ENCODE measurements at places on chromosomes 16 and 17.

DNA sequence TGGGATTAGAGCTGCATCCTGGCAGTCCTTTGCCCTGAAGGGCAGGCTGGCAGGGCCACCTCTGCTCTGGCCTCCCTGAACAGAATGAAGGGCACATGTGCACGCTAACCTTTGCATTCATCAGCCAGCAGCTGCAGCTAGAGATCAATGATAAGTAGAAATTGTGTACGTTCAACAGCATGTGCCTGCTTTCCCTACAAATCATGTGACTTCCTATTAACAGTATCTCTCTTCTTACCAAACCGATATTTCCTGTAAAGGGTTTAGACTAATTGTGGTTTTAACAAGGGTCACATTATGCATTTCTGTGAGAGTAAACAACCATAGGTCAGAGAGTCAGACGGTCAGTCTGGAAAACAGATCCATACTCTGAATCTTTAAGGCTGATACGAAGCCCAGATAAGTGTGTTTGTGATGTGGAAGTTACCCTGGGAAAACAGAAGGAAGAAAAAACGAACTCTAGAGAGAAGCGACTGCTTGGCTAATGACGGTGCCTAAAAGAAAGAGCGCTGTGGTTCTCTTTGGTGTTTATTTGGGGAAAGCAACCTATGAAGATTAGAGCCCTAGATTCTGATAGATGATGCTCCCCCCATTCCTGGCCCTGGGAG lies 219.4 kb downstream of the MAF start:
- DNase-seq = no peak

DNA sequence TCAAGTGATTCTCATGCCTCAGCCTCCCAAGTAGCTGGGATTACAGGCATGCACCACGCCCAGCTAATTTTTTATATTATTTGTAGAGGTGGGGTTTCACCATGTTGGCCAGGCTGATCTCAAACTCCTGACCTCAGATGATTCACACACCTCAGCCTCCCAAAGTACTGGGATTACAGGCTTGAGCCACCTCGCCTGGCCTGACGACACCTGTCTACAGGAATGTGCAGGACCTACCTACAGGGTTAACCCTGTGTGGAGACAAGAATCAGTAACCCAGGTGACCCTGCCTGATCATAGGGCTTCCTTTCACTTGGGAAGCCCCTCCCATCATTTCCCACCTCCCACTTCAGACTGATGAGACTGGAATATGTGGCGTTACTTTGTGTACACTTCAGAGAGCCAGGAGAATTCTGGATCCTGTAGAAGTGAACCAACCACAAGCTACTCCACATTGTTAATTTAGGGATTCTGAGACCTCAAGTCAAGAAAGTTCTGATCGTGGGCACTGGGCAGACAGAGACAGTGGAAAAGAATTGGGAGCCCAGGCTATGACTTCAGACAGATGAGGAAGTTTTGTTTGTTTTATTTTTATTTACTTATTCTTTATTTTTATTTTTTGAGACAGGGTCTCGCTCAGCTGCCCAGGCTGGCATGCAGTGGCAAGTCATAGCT lies 5.7 kb upstream of the MILR1 start:
- DNase-seq = no peak

DNA sequence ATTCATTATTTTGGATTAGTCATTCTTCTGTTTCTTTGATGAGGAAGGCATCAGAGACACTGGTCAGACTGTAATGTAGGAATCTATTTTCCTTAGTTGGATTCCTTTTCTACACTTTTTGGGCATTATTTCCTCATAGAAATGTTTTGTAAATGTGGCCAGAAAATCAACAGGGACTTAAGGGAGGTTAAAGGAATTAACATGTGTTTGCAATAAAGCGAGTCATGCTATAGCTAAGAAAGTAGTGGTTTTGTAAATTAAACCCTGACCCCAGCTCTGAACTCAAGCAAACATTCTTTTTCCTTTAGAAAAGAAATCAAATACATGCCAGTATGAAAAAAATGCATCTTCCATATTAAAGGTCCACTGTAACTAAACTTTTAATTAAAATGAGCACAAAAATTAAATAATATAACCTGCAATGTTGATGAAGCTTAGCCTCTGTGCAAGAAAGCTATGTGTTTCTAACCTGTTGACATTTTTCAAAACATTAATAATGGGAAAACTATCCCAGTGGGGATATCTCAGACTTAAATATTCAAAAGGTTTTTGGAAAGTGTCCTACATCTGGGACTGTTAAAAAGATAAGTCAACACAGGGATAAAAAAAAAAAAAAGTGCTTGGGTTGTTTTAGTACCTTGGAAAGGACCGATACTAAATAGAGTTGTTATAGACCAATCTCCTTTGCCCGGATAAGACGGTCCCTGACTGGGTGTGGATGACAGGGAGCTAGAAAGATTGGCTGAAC lies 428.0 kb downstream of the CA10 start:
- no peak for DNase-seq

DNA sequence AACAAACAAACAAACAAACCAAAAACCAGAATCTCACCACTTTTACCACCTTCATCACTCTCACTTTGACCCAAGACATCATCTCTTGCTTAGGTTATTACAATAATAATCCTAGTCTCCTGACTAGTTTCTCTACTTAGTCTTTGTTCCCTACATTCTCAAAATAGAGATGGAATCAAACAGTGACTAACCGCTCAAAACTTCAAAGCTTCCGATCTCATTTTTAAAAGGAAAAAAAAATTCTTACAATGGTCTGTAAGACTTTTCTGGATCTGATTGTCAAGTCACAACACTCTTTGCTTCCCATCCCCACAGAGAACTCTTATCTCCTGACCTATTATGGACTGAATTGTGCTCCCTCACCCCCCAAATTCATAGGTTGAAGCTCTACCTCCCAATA lies 60.9 kb downstream of the SPAG9 start:
- DNase-seq = peak; percentile 58

GRCh38 chr16:54480429-54480828 lies 193.8 kb upstream of the IRX3 start:
- DNase-seq = no peak

DNA sequence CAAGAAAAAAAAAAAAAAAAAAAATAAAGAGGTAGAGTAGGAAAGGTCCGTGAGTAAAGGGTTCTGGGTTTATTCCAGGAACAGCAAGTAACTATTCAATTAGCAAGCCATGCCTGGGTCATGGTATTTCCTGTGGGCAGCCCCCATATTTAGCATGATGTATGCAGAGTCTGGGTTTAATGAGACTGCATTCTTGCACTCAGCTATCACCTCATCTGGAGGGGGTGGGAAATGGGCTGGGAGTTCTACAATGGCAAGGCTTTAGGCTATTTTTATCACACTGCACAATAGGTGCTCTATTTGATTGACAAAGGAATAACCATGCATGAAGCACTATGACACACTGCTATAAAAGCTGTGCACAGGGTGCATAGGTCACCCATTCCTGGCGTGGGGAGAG lies 104.0 kb upstream of the CCL2 start:
- DNase-seq = peak; percentile 5

- DNase-seq = peak; percentile 96
Measured at GRCh38 chr17:48505788-48506187, 25.0 kb downstream of the HOXB1 start.

DNA sequence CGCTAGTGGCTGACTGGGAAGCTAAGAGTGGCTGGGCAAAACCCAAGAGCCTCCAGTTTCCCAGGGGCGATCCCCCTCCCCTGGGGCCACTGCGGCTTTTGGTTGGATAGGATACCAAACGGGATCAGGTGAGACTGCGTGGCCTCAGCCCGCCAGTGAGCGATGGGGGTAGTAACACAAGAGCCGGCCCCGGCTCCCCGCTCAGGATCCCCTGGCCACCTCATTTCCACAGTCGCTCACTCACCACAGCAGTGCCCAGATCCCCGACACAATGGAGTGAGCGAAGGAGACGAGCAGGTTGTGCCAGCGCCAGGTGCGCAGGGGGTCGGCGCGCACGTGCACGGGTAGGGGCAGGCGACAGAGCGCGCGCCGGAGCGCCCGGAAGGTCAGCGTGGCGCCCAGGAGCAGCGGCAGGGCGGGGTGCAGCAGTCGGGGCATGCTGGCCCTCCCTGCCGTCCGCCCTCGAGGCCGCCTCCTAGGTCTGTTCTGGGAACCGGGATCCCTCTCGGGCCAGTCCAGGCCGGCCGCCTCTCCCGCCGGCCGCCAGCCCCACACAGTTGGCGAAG lies 290 bp downstream of the TLCD1 start:
- DNase-seq = peak; percentile 90

DNA sequence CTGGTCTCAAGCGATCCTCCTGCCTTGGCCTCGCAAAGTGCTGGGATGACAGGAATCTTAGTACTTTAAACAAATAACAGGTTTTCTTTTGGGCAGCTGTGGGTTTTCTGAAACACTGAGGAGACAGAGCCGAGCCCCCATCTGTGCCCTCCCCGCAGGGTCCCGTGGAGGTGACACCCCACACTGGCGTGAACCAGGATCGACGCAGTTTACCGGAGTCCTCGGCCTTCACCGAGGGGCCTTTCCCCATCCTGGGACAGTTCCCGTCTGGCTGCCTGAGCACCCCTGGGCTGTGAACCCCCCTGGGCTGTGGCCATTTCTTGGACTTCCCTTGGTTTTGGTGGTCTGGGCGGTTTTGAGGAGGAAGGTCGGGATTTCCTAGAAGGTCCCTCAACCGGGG lies 15.3 kb upstream of the GNG13 start:
- no peak for DNase-seq

All from GM23248 (cell line).